Umbilical cord (tissue), 2 donors: ENCODE measurements at places on chromosomes 6 and 20.
A peak's percentile ranks its signal among the peaks of the same experiment; 100 is the strongest.

- DNase-seq: no peak
These were observed 50.1 kb upstream of the ARMC2 start for GRCh38 chr6:108797951-108798669.

DNA sequence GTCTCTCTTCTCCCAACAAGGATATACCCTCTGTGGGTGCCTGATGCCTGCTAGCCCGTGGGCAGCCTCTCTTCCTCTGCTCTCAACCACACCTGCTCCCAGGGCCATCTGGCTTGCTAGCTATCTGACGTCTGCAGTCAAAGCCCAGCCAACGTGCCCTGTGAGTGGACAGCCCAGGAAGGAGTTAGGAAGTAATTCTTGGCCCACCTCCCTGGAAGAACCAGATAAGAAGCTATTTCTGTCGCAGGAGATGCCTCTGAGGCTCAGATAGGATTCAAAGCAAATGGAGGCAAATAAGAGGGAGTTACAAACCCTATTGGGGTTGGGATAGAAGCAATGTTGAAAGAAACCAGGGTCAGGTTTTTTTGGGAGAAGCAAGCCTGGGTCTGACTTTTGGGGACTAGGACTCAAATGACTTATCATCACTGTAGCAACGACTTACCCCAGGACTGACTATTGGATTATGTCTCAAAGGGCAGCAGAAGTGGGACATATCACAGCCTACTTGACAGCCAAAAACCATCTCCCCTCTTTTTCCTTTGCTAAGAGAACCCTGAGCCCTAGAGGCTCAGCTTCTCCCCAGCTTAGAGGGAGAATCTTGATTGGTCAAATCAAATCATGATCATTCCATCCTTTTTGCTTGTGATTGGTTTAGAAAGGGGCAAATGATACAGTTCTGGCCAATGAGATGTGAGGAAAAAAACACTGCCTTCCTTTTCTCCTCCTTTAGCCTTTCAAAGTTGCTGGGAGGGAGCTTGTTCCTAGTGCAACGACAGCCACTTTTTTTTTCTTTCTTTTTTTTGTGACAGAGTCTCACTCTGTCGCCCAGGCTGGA, 18.0 kb upstream of the CDK5RAP1 start:
- peak; percentile 88 for DNase-seq

DNA sequence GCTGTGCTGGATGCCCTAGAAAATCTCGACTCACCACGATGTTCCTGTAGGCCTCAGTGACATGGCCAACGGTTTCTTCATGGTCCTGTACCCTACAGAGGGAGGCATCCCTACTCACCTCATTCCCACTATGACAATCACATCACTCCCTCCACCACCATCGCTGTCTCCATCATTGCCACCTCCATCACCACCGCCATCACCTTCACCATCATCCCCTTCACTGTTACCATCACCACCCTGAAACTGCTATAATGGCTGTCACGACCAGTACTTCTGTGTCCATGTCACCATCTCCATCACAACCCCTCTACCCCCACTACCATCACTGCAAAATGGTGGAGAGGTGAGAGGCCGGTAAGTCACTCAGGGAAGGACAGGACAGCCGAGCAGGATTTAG, 29.8 kb upstream of the MRPS18A start:
- no peak for DNase-seq

DNA sequence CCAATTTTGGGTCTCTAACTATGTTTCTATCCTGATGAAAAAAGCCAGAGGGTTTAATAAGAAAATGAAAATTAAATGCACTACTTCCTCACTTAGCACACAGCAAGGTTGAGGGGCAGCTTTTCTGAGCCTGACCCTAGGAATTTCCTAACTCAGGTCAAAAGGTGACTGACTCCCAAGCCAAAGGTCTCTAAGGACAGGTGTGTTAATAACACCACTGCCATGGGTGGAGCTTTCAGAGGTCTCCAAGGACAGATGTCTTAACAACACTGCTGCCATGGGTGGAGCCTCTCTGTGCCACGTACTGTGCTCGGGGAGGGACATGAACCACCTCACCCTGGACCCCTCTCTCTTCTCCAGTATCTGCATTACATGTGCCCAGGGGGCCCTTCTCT, 339.2 kb downstream of the PRKN start:
- no peak for DNase-seq

- no peak for DNase-seq
These were observed 18.0 kb upstream of the MYL9 start for GRCh38 chr20:36523341-36523740.

DNA sequence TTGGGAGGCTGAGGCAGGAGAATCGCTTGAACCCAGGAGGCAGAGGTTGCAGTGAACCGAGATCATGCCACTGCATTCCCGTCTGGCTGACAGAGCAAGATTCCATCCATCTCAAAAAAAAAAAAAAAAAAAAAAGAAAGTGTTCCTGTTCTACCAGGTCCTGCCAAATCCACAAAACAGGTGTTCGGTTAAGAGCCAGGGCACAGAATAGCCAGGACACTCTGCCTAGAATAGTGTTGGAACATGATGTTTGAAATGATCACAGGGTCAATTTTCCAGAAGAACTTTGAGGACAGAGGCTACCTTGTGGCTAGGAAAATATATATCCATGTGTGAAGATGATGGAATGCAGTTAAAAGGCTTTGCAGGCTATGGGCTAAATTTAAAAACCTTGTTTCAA, 63.6 kb upstream of the TRAF3IP2 start:
- no peak for DNase-seq

- no peak for DNase-seq
These were observed 230.7 kb downstream of the PHACTR1 start for GRCh38 chr6:12947151-12947871.

DNA sequence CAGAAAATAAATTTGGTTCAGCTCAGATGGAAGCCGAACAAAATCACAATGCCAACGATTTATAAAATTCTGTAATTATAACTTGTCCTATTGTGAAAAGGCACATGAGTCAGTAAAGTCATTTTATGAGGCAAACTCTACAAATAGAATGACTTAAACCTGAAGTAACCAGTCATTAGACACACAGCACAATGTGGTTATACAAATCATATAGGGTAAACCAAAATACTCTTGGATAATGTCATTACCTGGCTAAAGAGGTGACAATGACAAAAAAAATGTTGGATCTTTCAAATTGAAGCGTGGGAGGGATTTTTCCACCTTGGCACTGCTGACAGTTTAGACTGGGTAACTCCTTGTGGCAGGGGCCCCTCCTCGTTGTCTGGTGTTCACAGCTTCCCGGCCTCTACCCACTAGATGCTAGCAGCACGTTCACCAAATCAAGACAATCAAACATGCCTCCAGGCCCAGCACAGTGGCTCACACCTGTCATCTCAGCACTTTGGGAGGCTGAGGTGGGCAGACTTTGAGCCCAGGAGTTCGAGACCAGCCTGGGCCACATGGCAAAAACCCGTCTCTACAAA, 5.0 kb downstream of the ANKRD60 start:
- DNase-seq: no peak

DNA sequence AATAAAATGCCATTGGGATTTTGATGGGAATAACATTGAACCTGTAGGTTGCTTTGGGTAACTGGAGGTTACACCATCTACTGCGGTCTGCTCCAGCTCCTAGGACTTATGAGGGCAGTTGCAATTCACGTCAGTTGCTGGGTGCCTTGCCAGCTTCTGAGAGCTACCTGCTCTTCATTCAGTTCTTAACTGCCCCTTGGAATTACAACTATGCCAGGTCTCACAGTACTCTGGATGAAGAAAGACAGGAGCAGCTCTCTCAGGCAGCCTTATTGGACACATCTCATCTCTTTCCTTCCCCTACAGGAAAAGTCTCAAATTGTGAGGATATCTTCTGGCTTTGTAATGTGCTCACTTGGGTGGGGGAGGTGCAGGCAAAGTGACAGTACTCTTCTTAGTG, 1643.3 kb downstream of the GRIK2 start:
- DNase-seq: no peak

DNA sequence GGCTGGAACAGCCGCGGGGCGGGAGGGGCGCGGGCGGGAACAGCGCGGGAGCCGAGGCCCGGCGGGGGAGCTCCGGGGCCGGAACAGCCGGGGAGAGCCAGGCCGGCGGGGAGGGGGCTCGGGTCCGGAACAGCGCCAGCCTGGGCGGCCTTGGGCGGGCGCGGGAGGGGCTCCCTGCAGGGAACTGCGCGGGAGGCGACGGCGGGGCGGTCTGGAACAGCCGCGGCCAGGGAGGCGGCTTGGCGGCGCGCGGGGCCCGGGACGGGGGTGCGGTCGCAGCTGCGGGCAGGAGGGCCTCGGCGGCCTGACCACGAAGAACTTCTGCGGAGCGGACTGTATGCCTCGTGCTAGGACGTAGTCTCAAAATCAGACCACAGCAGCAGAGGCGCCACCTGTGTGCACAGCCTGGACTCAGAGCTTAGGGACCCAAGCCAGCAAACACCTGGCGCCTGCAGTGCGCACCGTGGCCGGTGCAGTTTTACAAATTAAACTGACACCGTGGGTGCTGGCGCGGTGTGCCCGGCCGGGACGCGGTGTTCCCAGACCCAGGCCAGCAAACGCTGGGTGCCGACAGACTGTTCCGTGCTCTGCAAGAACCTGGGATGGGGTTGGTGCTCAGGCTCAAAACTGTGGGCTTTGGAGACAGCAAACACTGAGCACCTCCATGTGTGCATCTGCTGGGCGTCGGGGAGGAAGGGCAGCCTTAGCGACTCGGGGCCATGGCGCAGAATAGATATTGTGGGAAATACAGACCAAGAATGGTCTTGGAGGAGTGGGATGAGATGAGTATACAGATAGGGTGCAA, 572 bp downstream of the ZNF341 start:
- DNase-seq: peak; percentile 94

GRCh38 chr20:58182521-58183140, 45.8 kb downstream of the ANKRD60 start:
- no peak for DNase-seq

DNA sequence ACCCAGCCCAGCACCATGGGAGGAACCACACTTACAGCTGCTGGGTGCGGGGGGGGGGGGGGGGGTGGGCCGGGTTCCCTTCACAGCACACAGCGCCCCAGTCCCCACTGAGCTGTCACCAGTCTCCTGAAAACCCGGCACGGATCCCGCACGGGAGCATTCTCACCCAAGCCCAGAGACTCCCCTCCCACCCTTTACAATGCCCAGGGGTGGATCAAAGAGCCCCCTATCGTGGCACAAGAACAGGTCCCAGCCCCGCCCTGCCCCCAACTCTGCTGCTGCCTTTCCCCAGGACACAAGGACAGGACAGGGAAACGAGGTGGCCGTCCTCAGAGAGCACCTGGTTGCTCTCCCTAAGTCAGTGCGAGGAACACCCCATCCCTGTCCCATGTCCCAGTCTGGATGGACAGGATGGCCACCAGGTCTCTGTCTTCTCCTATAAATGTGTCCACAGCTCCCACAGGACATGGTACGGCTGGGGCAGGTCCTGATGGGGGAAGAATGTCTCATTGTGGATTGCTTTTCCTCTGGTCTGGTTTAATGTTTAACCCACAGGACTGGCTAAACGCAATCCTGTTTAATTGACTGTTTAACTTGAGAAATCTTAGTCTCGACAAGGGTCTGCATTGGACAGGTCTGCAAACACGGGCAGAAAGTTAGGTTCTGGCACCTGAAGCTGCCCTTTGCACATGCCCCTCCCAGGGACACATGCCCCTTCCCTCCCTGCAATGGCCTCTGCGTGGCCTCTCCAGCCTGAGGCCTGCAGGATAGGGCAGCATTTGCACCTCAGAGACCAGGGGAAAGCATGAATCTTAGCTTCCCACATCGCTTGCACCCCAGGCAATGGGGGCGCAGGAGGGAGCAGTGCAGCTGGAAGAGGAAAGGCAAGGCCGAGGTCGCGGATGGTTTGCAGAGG, 45.3 kb downstream of the DACT2 start:
- no peak for DNase-seq

GRCh38 chr20:38975539-38976120, 13.5 kb downstream of the DHX35 start:
- DNase-seq: no peak

GRCh38 chr6:17054647-17055046, 47.2 kb upstream of the STMND1 start:
- no peak for DNase-seq

GRCh38 chr6:41724586-41725501, 10.6 kb downstream of the TFEB start:
- peak; percentile 37 for DNase-seq

- DNase-seq: no peak
These were observed 30.3 kb downstream of the TBPL1 start for GRCh38 chr6:133983099-133983939.

DNA sequence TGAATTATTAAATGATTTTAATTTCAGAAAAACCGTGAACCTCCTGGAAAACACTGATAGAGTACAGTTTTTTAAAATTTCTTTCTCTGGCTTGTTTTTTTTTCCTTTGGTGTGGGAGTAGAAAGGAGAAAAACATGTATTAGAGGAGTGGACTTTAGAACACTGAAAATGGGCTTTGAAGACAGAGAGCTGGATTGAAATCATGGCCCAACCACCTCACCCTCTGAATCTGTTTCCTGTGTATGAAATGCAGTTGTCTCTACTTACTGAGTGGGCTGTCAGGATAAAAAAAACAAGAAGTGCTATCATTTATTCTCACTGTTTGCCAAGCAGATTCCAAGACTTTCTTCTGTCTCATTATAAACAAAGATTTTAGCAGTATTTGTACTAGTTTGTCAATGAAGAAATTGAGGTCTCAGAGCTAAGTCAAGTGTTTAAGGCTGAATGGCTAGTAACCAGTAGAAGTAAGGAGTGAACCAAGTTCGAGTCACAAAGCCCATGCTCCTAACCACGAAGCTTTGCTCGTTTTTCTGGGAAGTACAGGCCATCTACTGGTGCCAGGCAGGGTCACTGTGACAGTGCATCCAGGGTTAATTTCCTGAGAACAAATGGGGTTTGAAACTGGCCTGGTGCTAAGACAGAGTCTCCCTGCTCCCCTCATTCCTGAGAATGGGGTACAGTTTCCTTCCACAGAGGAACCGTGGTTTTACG, 256.4 kb downstream of the TMEM242 start:
- DNase-seq: no peak

DNA sequence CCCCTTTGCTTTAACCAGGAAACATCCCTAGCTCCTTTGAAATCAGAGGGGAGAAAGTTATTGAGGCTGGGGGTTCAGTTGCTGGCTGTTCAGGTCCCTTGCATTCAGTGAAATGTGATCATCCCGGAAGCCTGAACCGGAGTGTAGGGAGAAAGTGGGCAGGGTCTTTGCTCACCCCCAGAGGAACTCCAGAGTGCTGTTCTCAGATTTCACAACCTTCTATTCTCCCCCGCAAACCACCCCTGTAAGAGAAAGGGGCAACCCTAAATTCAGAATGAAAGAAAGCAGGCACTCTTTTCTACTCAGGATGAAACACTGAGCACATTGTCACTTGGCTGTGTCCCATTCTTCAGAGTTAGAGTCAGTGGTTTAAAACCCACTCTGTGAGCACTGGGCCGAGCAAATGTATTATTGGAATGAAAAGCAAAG, 139.8 kb downstream of the KHDC1L start:
- DNase-seq: no peak

GRCh38 chr6:1477432-1478090, 88.2 kb downstream of the FOXF2 start:
- peak; percentile 83 for DNase-seq

- DNase-seq: no peak
These were observed at the start of gene MTCL3 for GRCh38 chr6:127518710-127519468. MTCL3 (minus strand) TSS chr6:127519335.

DNA sequence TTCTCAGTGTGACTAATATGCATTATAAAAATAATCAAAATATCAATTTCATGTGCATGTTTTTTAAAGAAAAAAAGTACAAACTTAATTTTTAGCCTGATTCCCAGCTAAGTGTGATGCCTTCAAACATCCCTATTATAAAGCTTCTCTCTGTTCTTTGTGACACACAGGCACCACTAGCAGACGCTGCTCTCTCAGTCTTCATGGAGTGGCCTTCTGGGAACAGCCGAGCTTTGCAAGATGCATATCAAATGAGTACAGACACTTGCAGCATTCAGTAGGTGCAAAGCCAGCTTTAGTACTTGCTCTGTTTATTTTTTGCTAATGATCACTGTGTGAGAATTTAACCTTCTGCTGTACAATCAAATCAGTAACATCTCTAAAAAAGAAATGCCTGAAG, 340.0 kb downstream of the ADGRB3 start:
- DNase-seq: peak; percentile 1
